Urothelium cell line (cell line): ENCODE measurements at places on chromosomes 11 and 22.

DNA sequence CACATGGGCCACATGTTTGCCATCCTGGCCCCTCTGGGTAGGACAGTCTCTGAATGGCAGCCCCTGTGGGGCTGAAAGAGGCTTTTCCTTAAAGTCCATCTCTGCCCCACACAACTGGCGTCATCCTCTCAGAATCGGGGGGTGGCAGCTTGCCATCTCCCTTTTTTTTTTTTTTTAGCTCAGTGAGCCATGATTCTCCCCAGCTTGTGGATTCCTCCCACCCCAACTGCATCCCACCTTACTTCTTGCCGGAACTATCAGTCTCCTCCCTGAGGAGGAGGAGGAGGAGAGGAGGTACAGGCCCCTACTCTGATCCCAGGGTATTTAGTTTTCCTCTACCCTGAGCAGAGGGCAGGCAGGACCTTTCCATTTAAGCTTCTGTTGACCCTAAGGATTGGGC is 3.4 kb downstream of the DGKZ start:
- DNase-seq: no peak

DNA sequence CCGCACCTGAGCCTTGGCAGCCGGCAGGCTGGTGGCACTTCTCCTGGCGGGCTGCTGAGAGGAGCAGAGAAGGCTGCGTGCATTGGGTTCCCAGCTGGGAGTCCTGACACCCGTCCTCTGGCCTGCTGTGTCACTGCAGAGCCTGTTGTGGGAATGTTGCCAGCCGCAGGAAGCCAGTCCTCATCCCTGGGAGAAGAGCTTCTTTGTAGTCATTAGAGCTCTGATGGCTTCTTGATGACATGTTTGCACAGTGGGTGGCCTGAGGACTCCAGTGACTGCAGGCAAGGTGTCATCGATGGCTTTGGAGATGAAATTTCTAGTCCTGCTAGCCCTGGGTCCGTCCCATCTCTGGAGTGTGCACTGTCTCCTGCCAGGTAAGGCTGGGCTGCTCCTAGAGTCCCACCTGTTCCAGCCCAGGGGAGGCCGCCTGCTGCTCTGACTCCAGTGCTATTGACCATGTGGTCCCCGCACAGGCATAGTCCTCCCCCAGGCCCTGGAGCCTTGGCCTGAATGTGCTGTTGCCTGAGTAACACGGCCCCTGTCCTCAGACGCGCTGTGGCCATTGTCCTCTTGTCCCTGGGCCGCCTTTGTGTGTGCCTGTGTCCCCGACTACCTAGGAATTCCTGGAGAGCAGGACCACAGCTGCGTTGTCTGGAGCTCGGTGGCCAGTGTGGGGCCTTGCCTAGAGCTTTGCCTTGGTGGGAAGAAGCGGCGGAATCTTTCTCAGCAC is 129.2 kb downstream of the CACNA1I start:
- DNase-seq: no peak

DNA sequence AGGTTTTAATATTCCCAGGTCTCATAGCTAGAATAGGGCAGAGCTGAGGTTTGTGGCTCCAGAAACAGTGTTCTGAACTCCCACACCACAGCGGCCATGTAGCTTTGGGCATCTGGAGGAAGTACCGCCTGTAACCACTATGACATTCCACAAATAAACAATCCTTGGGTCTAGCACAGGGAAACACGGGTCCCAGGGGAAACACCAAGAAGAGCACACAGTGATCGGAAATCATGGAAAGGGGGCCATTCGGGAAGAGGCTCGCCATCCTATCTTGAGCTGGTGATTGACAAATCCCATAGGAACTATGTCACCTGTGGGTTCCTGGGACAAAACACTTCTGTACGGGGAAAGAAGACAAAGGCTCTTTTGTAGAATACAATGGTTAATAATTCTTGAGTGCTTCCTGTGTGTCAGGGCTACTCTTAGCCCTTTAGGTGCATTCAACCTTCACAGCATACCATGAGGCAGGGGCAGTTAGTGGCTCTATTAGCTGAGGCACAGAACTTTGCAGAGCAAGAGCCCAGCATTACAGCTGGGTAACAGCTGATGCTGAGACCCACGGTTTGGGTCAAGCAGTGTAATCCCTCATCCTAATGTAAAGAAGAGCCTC is 514.2 kb downstream of the NTM start:
- DNase-seq: no peak

- DNase-seq: no peak
These were observed 913.0 kb upstream of the CNTN5 start for GRCh38 chr11:98107736-98108135.

- no peak for DNase-seq
These were observed 19.0 kb upstream of the PRODH start for GRCh38 chr22:18954990-18955571.

DNA sequence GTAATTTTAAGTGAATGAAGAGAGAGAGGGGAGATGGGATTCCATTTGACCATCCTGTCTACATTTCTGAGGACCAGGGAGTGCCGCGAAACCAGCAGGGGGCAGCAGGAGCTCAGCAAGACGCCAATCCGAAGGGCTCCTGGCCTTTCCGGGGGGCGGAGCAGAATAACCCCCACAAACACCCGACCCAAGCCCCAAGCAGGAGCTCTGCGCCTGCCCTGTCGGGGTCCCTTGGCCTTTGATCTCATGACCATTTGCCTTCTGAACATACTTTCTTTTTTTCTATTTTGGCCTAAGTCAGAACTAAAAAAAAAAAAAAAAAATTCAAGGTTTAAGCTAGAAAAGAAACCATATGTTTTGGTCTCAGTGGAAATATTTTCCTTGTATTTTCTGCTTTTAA is 21.9 kb upstream of the SCN2B start:
- peak; percentile 68 for DNase-seq

DNA sequence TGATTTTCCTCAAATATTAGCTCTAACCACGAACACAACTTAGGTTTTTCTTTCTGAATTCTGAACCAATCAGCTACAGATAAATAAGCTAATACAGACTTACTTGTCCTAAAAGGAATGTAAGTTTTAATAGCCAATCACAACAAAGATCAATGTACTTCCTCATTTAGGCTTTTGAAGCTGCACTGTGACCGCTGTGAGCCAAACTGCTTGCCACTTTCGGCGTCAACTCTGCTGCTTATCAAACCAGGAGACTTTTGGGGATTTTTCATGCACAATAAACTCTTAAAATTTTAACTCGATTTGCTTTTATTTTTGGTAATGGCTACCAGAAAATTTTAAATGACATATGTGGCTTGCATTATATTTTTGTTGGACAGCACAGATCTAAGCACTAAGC is 92.5 kb downstream of the TMPRSS5 start:
- no peak for DNase-seq

- peak; percentile 83 for DNase-seq
These were observed 2.1 kb downstream of the CCND1 start for GRCh38 chr11:69642913-69643632.

DNA sequence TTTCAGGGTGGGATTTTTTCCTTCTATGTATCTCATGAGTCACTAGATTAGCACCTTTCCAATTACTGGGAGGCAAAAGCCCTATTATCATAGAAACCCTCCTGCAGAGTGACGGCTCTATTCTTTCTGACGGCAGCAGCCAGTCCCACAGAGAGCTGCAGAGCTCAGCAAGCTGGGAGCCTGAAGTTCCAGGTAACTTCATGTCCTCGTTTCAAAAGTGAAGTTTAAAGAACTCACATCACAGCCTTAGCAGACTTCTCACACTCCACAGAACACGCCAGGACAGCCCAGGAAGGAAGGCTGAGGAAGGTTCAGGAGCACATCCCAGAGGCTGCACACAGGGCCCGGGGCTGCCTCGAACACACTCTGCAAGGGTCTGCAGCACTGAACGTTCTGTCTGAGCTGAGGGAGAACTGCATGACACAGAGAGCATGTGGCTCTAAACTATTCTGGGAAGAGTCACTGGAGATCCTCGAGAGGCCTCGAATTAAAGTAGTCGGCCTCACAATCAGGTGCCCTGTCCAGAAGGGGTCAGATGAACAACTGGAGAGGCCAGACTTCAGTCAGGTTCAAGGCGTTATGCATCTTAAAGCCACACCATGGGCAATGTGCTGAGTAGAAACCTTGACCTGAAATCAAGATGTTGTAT is 104.2 kb upstream of the DRD2 start:
- DNase-seq: no peak

GRCh38 chr11:3096909-3097530 is 39.8 kb upstream of the CARS1 start:
- no peak for DNase-seq

DNA sequence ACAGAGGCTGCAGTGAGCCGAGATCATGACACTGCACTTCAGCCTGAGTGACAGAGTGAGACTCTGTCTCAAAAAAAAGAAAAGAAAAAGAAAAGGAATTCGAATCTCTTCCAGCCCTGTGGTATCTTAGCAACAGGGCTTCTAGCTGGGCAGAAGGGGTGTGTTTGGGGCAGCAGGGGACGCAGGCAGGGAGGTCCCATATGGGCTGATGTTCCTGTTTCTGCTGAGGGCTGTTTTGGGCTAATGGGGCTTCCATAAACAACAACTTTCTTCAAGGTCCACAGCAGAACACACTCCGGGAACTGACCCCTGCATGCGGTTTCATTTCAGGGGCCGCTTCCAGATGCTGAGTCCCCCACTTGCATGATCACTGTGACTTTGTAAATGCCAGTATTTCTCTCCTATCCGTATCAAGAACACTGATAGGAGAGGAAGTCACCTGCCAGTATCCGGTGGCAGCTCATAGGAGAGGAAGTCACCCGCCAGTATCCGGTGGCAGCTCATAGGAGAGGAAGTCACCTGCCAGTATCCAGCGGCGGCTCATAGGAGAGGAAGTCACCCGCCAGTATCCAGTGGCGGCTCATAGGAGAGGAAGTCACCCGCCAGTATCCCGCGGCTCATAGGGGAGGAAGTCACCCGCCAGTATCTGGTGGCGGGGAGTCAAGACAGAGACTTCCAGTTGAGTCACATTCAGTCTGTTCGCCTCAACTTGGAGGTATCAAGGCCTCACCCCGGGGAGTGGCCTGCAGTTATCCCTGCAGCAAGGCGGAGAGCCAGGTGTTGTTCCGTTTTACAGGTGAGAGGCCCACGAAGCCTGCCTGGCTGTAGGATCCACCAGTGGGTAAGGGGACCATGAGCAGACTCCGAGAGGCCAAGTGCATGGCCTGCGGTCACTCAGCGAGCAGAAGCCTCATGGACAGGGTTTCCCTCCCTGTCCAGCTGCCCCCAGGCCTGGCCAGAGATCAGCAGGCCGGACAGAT is 8.3 kb upstream of the FGF19 start:
- DNase-seq: no peak

DNA sequence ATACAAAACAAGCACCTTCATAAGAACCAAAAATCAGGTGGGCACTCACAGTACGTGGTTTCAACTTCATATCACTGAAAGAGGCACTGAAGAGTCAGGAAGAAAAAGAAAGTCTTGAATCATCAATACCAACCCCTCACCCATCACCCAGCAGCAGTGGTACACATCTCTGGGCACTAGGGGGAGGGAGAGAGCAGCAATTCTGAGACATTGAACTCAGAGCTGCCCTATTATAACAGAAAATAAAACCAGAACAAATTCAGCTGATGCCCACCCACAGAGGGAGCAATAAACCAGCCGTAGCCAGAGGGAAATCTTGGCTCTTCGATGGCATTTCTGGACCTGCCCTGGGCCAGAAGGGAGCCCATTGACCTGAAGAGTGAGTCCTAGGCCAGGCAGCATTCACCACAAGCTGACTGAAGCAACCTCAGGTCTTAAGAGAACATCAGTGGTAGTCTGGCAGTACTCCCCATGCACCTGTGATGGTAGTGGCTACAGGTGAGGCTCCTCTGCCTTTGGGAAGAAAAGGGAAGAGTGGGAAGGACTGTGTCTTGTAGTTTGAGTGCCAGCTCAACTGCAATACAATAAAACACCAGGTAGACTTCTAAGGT is 42.2 kb upstream of the FAM181B start:
- DNase-seq: peak; percentile 58

DNA sequence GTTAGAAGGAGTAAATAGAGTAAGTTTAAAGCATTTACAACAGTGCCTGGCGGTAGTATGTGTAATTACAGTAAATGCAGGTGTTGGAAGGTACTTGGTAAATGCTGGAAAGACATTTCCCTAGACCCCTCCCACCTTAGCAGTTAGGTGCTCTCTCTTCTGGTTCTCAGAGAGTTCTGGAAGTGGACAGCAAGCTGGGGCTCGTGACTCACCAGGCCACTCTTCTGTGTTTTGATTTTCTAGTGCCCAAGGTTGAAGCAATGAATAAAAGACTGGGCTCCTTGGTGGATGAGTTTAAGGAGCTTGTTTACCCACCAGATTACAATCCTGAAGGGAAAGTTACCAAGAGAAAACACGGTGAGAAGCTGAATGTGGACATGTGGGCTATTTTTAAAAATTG is 27.6 kb downstream of the SNU13 start:
- no peak for DNase-seq
